ENCODE measurements at places on chromosomes 2 and 18. TPM values are rescaled to one million over a fixed set of nuclear protein-coding genes. Genes with fewer than 3 reads are reported as not detected.

DNA sequence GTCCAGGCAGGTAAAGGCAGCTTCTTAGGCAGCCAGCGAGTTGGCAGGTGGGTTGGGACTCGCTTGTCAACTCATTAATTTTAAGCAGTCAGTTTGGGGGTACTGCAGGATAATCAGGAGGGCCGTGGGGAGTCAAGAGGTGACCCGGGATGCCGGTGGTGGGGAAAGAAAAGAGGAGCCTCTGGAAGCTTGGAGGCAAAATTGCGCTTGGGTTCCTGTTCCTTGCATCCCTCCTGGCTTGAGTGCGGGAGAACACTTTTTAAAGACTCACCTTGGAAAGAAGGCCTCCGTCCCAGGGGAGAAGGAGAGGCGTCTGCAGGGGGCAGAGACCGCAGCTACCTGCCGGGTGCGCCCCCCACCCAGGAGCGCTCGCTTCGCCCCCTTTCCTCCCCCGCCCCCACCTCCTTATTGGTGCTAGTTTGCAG is at the start of gene KCNJ3:
KCNJ3 (plus strand) TSS at position 400 of the 425 bp plus-strand sequence. CDS start 81 bp downstream, outside the sequence.
- no peak for DNase-seq

- no peak for DNase-seq
These were observed 44.8 kb upstream of the ARHGAP25 start for GRCh38 chr2:68689553-68690537.

- DNase-seq: no peak
These were observed 44.0 kb downstream of the CAPN13 start for GRCh38 chr2:30763151-30763660.

GRCh38 chr18:23173912-23174311 is 38.6 kb downstream of the CABLES1 start:
- DNase-seq: no peak

- DNase-seq: no peak
These were observed 52.4 kb downstream of the GLI2 start for GRCh38 chr2:120787822-120788700.

The MPP4 gene
- not detected for total RNA-seq

DNA sequence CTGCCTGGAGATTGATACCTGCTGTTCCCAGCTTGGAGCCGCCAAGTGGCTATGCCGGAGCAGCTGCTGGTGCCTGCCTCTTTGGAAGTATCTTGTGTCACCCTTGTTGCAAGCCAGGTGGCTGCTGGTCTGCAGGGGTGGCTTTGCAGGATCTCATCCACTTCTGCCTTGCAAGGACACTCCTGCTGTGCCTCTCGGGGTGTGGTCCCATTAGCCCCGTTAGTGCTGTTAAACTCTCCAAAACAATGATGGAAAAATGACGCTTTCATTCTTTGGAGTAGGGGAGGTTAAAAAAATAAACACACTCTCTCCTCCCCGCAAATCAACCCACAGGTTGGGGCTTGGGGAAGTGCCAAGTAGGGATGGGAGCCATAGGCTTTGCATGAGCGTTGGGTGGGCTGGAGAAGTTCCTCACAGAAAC is 352.8 kb downstream of the RNF144A start:
- no peak for DNase-seq

The DCC gene
- 0.95 TPM for total RNA-seq

The SMYD1 gene
- not detected for total RNA-seq

DNA sequence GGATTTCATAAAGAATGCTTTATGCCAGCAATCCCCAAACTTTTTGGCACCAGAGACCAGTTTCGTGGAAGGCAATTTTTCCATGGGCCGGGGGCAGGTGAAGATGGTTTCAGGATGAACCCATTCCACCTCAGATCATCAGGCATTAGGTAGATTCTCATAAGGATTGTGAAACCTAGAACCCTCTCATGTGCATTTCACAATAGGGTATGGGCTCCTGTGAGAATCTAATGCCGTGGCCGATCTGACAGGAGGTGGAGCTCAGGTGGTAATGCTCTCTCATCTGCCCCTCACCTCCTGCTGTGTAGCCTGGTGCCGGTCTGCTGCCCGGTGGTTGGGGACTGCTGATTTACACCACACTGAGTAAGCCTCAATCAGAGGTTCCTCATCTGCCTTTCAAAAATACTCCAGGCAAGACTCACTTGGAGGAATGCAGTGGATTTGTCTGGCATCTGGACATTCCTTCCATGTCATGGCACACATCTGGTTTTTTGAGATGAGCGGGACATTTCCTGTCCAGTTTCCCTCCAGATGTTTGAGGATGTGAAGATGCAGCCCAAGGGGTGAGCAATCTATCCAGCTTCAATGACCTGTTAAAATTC is 185.8 kb downstream of the VAPA start:
- DNase-seq: no peak

GRCh38 chr18:25349926-25350487 is 2.0 kb downstream of the ZNF521 start:
- no peak for DNase-seq

The KCNS3 gene
- total RNA-seq: 11.3 TPM

The CLEC4F gene
- total RNA-seq: not detected

The AQP12A gene
- not detected for total RNA-seq
